ENCODE measurements at places on chromosomes 16 and 17.

GRCh38 chr17:37273409-37274051, 102.3 kb upstream of the C17orf78 start:
- DNase-seq, result no peak

DNA sequence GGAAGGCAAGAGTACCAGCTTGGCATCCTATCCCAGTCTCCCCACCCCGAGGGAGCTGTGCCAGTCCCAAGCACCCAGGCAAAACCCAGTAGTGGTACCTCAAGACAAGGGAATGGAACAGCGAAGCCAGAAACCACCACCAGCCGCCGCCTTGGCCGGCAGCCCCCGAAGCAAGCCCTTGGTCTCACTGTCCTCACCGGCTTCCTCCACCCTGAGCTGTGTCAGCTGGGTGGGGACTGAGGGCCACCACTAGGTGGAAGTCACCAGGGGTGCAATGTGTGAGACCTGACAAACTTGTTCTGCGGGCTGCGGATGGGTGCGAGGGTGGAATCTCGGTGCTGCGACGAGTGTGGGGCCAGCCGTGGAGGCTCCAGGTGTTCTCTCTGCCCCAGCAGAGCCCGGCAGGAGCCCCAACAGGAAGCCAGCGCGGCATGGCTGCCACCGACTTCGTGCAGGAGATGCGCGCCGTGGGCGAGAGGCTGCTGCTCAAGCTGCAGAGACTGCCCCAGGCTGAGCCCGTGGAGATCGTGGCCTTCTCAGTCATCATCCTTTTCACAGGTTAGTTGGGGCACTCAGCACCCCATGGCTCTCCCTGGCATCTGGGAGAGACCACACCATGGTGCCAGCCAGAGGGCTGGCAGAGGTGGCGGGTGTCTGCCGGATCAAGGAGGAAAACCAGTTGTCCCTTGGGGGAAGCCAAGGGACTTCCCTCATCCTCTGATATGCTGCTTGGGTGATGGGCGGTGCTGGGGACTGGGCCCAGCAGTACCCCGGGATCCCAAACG, 6.7 kb downstream of the SMIM5 start:
- DNase-seq, result no peak

DNA sequence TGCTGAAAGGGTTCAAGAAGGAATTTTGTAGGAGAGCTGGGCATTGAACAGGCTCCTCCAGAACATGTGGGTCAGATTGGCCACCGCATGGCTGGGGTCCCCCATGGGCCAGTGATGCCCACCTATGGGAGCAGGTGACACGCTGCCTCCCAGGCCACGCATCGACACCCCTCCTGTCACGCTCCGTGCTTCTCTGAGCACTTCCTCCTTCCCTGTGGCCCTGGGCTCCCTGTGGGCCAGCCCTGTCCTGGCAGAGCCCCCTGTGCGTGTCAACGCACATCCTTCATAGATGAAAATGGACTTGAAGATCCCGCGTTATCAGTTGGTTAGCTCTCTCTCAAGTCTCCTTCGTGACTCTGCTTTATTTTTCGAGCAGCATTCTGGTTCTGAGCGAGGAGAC, 160.3 kb downstream of the RPTOR start:
- no peak for DNase-seq

DNA sequence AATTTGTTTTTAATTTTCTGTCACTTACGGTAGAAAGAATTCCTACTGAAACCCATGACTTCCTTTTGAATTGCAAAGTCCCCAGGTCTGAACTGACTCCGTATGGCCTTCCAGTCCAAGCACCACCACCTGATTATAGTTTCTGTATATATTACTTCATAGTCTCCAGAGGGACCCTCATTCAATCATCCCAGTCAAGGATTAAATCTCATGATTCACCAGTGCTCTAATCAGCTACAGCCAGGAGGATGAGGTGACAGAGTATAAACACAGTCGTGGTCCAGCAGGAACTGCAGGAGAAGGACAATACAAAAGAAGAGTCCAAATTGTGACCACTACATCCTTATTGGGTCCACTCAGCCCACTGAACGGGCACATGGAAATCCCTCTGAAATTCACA, 418.9 kb upstream of the C16orf82 start:
- no peak for DNase-seq

GRCh38 chr16:84277244-84277823, 17.3 kb upstream of the WFDC1 start:
- no peak for DNase-seq

DNA sequence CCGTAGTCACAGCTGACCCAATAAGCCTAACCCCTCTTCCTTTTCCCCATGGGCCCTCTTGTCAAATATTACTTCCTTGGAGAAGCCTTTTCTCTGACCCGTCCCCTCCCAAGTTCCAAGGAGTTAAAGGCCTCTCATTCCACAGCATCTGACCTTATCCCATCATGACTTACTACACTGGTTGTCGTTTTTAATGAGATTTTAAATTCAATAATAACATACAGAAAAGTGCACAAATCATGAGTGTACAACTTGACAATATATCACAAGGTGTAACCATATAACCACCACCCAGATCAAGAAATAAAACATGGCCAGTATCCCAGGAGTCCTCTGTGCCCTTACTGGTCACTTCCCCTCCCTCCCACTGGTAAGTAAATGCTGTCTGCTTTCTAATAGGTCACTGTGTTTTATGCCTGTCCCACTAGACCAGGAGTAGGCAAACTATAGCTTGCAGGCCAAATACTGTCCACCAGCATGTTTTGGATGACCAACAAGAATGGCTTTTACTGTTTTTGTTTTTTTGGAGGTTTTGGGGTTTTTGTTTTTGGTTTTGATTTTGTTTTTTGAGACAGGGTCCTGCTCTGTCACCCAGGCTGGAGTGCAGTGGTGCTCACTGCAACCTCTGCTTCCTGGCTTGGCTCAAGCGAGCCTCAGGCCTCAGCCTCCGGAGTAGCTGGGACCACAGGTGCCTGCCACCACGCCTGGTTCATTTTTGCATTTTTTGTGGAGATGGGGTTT, 1.2 kb upstream of the FDXR start:
- DNase-seq, result no peak

DNA sequence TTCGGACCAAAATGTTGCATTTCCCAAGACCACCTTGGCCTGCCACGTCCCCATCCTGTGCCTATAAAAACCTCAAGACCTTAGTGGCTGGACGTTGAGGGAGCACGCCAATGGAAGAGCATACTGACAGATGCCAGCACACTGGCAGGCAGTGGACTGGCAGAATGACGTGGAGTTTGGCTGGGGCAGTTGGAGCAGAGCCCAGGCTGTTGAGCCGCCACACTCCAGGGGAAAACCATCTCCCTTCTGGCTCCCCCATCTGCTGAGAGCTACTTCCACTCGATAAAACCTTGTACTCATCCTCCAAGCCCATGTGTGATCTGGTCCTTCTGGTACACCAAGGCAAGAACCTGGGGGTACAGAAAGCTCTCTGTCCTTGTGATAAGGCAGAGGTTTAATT, 494.1 kb downstream of the CDH11 start:
- DNase-seq, result no peak

GRCh38 chr17:71111934-71112333, 942.6 kb downstream of the KCNJ2 start:
- no peak for DNase-seq

- no peak for DNase-seq
Observed at GRCh38 chr17:19753661-19754463, 5.8 kb upstream of the ALDH3A1 start.

DNA sequence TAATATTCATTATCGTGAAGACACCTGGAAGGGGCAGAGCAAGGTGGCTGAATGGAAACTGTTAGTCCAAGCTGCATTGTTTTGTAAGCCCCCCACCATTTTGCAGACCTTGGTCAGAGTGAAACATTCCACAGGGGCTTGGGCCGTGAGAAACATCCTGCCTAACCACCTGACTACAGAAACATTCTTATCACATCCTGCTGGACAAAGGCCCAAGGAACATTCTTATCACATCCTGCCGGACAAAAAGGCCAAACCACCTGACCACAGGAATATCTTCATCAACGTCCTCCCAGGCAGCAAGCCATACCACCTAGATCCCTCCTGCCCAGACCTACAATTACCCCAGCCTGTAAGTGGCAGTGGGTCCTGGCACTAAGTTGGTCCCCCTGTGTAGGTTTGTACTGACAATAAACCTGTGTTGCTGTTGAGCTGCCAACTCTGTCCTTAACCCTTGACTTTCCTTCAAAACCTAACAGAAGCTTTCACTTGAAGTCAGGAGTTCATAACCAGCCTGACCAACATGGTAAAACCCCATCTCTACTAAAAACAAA, 19.6 kb downstream of the ATF7IP2 start:
- no peak for DNase-seq

DNA sequence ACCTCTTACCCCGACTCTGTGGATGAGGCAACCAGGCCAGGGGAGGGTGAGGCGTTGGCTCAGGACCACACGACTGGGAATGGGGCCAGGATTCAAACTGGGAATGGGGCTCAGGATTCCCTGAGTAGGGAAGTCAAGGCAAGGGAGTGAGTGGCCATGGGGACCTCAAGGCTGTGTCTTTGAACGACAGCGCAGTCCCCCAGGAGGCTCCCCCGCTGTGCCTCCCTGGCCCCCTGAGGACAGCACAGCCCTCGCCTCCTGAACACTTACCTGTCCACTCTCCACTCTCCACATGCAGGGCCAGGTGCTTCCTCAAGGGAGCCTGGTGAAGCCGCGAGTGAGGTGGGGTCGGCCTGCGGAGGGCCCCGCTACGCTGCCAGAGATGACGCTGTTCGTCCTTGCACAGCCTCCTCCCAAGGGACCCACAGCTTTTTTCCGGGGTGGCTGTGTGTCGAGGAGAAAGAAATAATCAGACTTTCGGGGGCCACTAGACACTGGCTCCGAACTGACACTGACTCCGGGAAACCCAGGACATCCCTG, 6.9 kb downstream of the ZNF469 start:
- DNase-seq, result no peak

GRCh38 chr16:75088216-75088615, 28.4 kb downstream of the LDHD start:
- DNase-seq, result no peak

- DNase-seq, result peak; percentile 34
Observed at GRCh38 chr17:63841350-63842172, 924 bp downstream of the SMARCD2 start.

- DNase-seq, result peak; percentile 89
Observed at GRCh38 chr17:17511881-17512858, 16.0 kb upstream of the RASD1 start.

DNA sequence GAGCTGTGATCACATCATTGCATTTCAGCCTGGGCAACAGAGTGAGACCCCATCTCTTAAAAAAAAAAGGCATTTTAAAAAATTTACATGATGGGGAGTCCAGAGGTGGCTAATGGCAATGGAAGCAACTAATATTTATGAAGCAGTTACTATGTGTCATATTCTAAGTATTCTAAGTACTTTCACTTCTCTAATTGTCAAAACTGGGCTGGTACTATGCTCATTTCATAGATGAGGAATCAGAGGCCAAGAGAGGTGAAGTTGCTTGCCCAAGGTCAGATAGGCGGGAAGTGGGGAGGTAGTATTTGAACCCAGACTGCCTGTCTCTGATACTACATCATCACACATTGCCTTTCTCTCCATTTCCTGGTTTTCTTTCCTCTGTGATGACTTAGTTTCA, 50.7 kb downstream of the SLC5A11 start:
- no peak for DNase-seq

- no peak for DNase-seq
Observed at GRCh38 chr17:78348055-78348770, 11.7 kb downstream of the SOCS3 start.

DNA sequence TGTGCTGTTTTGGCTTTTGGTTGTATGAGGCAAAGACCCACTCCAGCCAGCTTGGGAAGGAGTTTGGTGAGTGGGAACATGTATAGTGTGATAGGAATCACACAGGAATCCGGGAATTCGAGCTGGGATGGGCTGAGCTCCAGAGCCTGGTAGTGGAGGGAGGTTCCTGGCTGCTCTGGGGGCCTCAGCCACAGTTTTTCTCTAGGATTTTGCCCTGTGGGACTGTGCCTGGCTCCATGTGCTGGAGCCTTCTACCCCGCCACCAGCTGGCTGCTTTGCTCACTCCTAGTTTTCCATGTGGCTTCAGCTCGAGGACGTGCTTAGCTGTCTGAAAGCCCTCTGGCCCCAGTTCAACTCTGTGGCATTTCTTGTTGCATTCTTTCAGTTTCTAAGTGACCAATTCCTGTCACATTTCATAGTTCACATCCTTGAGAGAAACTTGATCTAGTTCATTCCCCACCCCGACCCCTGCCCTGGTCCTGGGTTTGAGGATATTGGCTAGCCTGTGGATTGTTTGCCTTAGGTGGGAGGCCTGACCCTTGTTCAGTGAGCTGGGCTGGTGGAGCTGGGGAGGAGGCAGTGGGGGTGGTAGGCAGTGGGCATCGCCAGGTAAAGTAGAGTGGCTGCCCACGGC, 5.0 kb downstream of the SEC14L1 start:
- DNase-seq, result peak; percentile 38
